ENCODE measurements at places on chromosomes 5 and 9.

- peak; percentile 76 for DNase-seq
Observed at GRCh38 chr5:173890195-173890991, 2.2 kb downstream of the CPEB4 start.

DNA sequence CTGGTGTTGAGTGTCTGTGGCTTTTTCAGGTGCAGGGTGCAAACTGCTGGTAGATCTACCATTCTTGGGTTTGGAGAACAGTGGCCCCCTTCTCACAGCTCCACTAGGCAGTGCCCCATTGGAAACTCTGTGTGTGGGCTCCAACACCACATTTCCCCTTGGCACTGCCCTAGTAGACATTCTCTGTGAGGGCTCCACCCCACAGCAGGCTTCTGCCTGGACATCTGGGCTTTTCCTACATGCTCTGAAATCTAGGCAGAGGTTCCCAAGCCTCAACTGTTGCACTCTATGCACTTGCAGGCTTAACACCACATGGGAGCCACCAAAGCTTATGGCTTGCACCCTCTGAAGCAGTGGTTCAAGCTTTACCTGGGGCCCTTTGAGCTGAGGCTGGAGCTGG, 80.9 kb downstream of the BARX1 start:
- DNase-seq, result no peak

- no peak for DNase-seq
Observed at GRCh38 chr9:89059925-89060506, 68.7 kb downstream of the S1PR3 start.

- DNase-seq, result no peak
Observed at GRCh38 chr5:95619514-95620029, 315 bp upstream of the GPR150 start.

DNA sequence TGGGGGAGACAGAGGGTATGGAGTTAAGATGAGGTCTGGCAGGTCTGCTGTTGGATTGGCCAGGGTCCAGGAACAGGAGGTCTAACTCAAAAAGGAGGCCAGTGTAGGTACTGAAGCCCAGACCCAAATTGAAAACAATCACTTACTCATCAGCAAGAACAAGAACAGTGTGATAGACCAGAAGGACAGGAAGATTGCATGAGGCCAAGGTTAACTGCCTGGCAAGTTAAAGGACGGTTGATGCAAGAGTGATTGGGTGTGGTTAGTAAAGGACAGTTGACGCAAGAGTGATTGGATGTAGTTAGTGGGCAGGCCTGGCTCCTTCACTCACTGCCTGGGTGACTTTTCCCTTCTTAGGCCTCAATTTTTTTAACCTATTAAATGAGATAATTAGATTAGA, 132.6 kb downstream of the PDZD2 start:
- DNase-seq, result no peak

GRCh38 chr5:143198332-143198731, 205.2 kb downstream of the NR3C1 start:
- no peak for DNase-seq

GRCh38 chr5:78698191-78698791, 49.7 kb upstream of the LHFPL2 start:
- DNase-seq, result no peak

- DNase-seq, result no peak
Observed at GRCh38 chr5:143086908-143087637, 316.4 kb downstream of the NR3C1 start.

DNA sequence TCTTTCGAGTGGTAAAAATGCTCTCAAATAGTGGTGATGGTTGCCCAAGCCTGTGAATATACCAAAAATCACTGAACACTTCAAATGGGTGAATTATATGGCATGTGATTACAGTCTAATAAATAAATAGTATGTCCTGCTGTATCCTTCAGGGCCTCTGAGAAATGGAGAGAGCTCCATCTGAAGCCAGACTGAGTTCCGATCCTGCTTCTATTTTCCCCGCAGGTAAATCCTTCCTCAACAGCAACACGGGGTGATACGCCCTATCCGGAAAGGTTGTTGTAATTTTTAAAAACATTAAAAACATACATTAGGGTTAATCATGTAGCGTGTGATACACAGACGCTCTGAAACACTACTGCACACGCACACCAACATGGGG, 695 bp upstream of the SNAPC3 start:
- DNase-seq, result no peak

GRCh38 chr5:113118765-113119164, 142.2 kb downstream of the DCP2 start:
- DNase-seq, result no peak

DNA sequence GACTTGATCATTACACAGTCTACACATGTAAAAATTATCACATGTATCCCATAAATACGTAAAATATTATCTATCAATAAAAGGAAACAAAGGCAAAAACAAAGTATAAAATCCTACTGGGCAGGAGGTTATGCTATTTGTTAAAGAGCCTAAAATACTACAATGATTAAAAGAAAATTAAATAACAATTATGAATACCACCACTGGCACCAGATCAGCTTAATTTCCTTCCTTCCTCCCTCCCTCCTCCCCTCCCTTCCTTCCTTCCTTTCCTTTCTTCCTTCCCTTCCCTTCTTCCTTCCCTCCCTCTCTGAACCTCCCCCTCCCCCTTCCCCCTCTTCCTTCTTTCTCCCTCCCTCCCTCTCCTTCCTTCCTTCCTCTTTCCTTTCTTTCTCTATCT, 127.3 kb downstream of the HOMER1 start:
- no peak for DNase-seq

DNA sequence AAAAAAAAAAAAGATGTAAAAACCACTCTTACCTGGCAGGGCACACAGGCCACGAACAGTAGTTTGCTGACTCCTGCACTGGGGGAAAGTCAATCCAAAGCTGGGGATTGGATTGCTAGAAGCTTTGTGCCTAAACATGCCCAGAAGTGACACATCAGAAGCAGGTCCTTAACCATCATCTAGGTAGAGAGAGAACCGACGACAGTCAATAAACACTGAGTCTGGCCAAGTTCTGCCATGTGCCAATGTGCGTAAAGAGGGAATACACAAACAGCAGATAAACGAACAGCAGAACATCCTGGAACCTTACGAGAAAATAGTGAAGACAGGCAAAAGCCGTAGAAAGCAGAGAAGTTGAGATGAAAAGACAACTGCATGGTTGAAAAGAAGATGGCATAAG, 14.9 kb downstream of the SFXN1 start:
- DNase-seq, result no peak

- no peak for DNase-seq
Observed at GRCh38 chr5:26812714-26813113, 225.7 kb downstream of the CDH9 start.

DNA sequence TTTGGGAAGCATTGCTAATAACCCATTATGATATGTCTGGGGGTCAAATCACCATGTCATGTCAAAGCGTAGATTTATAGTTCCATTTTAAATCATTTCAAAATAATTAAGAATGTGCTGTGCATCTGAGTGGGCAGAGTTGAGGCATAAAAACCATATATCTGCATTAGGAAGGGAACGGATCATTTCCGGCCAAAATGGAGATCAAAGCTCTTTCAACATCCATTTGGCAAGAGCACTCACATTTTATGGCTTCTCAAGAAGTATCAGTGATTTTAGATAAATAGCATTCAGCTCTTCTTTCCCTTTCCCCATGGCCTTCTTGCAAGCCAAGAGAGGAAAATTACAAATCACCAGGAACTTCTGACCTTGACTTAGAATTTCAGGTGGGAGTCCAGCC, 89.9 kb downstream of the HSPA4 start:
- DNase-seq, result no peak

DNA sequence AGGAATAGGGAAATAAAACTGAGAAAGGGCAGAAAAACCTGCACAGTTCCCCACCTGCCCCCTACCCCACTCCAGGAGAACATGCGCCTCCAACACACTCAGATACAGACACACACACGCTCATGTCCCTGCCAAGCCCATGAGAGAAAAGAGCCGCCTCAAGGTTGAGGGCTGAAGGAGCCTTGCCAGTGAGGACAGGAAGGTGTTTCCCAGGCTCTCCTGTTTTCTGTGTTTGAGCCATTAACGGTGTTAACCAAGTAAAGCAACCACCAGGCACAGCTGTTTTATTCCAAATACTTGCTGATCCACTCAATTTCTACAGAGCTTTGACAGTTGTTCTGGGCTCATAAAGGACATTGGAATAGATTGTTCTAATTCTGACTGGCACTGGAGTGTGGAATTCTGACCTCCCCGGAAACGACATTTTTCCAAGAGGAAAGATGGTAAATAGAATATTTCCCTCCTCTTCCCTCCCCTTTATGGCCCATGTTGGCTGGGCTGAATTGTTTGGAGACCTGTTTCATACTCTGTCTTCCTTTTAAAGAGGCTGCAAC, 238.0 kb downstream of the DMAC1 start:
- DNase-seq, result no peak

- DNase-seq, result no peak
Observed at GRCh38 chr5:149420545-149421371, 41.7 kb upstream of the IL17B start.

DNA sequence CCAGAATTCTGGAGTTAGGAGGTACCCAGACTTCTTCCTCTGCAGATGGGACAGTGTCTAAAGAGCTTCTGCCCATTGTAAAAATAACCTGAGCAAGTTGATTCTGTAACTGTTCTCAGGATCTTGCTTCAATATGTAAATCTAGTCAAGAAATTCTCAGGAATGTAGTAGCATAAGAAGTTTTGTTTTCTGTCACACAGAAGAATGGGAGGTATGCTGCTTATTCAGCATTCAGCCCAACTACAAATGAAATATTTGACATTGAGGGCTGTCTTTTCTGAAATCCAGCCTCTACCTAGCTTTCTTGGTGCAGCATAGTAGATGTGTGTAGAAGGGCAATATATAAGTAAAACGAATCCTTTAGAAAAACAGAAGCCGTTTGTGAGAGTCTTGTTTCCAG, 13.8 kb downstream of the MACIR start:
- DNase-seq, result no peak

DNA sequence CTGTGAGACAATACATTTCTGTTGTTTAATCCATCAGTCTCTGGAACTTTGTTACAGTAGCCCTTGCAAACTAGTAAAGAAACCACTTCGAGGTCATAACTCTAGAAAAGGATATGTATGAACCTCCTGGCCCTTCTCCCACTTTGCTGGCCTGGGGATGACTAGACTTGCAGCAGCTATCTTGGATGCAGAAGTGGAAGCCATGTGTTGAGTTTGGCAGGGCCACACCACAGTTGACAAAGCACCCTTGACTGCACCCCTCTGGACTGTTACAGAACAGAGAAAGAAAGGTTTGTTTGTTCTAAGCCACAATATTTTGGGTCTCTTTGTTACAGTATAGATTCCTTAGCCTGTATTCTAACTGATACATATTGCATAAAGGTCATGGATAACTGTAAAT, 183.2 kb upstream of the TAS2R1 start:
- no peak for DNase-seq

DNA sequence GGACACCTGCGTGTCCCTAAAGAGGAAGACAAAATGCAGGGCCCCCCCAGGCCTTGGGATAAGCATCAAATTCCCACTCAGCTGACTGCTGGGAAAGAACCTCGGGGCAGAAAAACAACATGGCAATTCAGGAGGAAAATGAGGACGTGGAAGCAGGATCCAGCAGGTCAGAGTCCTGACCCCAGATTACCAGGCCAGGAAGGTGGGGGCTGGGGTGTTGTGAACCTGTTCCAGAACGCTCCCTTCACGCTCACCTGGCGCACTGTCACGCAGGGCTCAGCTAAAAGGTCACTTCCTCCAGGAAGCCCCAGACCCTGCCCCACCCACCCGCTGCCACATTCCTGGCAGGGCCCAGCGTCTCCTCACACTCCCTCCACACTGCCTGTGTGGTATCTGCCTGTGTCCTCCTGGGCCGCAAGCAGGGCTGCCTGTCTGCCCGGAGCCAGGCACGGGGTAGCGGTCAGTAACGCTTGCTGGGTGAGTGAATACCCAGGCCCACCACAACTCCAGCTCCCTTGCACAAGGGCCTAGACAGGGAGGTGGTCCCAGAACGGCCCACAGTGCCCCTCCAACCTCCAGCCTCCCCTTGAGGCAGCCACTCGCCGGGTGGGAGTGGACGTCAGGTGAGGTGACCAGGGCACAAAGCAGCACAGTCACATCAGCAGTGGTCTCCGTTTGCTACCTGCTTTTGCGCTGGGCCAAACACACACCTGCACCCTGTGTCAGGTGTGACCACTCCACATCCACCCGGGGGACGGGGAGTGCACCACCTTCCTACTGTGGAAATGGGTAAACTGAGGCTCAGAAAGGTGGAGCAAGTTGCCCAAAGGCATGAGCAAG, 18.1 kb downstream of the VAV2 start:
- DNase-seq, result no peak

GRCh38 chr9:109314011-109314531, 6.8 kb downstream of the EPB41L4B start:
- DNase-seq, result no peak

DNA sequence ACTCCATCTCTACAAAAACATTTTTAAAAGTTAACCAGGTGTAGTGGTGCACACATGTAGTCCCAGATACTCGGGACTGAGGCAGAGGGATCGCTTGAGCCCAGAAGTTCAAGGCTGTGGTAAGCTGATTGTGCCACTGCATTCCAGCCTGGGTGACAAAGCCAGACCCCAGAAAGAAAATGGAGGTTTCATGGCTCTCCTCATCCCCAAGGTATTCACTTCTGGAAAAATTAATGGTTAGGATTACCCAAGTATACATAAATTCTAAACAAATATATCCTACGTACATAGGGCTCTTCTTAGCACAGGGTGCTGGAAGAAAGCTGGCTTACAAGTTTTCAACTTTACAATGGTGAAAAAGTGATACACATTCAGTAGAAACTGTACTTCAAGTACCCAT, 18.6 kb upstream of the RECK start:
- DNase-seq, result no peak

- DNase-seq, result peak; percentile 46
Observed at GRCh38 chr9:29212397-29213387, 1639.4 kb upstream of the C9orf72 start.

GRCh38 chr5:152116934-152117333, 192.3 kb upstream of the GLRA1 start:
- no peak for DNase-seq

- DNase-seq, result no peak
Observed at GRCh38 chr5:131466171-131466766, 168.8 kb downstream of the RAPGEF6 start.

DNA sequence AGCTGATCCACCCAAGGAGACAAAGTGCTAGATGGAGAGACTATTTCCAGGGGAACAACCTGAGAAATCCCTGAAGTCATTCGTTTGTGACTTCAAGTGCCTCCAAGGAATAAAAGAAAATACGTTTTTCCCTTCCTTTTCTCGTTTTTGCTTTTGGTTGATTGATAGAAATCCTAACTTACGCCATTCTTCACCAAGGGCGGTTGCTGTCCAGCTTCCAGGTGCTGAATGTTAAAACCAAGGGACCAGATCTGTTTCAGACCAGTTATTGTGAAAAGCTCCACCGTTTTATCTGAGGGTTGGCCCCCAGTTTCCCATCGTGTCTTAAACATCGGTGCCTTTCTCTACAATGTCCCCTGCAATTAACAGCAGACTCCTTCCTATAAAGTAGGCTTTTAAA, 600.7 kb upstream of the SGCD start:
- peak; percentile 20 for DNase-seq

- no peak for DNase-seq
Observed at GRCh38 chr5:40631236-40631635, 48.5 kb upstream of the PTGER4 start.

DNA sequence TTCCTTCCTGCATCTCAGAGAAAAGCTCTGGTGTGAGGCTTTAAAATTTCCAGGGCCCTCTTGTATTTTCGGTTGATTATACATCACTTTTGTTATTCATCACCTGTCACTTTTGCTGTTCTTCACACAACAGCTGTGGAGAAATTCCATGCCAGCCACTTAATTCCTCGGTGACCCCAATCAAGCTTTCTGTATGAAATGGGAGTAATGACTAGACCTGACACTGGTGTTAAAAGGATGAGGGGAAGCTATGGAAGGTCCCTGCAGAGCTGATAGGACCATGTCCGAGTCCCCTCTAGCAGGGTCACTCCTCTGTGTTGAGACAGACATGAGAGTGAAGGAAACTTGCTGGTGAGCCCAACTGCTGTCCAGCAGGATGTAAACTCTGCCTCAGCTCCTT, 59.7 kb downstream of the GPR21 start:
- DNase-seq, result no peak
